SJSA1 (cell line): ENCODE measurements at places on chromosomes 1 and 21.

GRCh38 chr1:28322194-28322593 is 6.6 kb upstream of the MED18 start:
- no peak for DNase-seq

DNA sequence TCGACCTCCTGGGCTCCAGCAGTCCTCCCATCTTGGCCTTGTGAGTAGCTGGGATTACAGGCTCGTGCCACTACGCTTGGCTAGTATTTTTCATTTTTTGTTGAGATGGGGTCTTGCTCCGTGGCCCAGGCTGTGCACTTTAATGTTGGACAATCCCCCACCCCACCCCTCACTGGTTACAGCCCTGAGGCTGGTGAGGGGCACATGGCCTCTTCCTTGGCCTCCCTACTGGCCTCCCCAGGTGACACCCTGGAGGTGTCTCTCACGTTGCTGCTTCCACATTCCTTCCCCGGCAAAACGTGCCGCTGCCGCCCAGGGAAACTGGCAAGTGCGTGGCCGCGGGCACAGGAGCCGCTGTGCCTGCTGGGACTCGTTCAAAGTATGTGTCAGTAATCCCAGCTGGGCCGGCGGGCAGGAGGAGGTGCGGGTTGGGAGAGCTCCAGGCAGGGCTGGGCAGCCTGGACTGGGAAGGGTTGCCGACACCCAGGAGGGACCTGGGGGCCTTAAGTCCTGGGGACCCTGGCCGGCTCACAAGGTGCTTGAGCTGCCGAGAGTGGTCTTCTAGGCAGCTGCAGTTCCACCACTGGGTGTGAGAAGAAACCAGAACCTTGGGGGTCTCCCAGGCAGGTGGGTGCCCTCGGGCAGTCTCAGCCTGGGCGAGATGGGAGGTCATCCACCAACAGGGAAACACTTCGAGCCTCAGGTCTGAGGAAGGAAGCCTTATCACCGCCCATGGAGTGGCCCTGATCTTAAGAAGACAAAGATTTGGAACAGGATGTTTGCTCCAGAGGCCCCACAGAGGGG is 6.5 kb downstream of the WNT3A start:
- no peak for DNase-seq

DNA sequence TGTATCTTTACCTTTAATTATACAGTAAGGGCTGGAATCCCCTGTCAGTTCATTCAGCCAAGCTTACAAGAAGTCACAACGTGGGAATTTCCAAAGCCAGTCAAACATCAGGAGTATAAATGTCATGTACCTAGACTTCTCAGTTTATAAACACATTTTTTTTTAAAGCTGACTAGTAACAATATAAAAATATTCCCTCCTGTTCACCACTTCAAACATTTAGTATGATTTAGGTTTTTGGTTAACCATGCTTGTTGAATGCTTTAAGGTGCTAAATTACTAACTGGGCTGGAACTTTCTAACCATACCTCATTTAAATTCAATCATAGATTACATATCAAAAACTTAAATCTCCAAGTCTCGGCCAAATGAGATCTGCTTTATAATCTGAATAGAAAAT is 44.0 kb downstream of the JAK1 start:
- DNase-seq = no peak

GRCh38 chr1:176692431-176692830 is 229.5 kb downstream of the PAPPA2 start:
- DNase-seq = no peak

- DNase-seq = no peak
Measured at GRCh38 chr1:25517476-25518394, 25.7 kb upstream of the LDLRAP1 start.
